ENCODE measurements at places on chromosomes 5 and 9. TPM values are rescaled to one million over a fixed set of nuclear protein-coding genes. Genes with fewer than 3 reads are reported as not detected.

HAPLN1 gene
- total RNA-seq, result not detected

CENPK gene
- total RNA-seq, result 4.2 TPM

NR4A3 gene
- total RNA-seq, result not detected

BARHL1 gene
- total RNA-seq, result not detected

SLCO6A1 gene
- under 0.01 TPM for total RNA-seq

PHYHD1 gene
- 3.8 TPM for total RNA-seq

FOXI1 gene
- not detected for total RNA-seq

DNAH5 gene
- total RNA-seq, result 0.13 TPM

PCDHB2 gene
- total RNA-seq, result 1.1 TPM

FOCAD gene
- 28.4 TPM for total RNA-seq

SPATA31C1 gene
- total RNA-seq, result not detected

C8G gene
- total RNA-seq, result 0.79 TPM

CER1 gene
- not detected for total RNA-seq

FBXL7 gene
- total RNA-seq, result 0.26 TPM

PCDHB12 gene
- total RNA-seq, result 0.13 TPM

CAAP1 gene
- 22.4 TPM for total RNA-seq

GDNF gene
- total RNA-seq, result under 0.01 TPM

PCDHA5 gene
- total RNA-seq, result 0.13 TPM

CAMLG gene
- total RNA-seq, result 19.3 TPM
